T follicular helper cell (primary cell): ENCODE measurements at places on chromosomes 2 and 18.

DNA sequence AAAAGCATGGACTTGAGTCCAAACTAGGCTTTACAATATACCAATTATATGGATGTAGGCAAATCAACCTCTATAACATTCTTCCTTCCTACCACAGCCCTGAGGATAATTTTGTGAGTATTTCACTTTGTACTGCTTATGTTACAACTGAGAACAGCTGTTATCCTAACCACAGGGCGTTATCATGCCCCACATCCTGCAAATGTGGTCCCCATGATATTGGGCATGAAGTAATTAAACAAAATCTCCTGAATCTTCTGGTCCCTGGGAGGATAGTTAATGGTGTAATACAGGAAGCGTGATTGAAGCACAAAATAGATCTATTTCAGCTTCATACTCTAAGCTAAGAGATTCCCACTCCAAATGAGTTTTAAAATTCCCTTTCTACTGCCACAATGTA is 223.6 kb downstream of the CDH20 start:
- no peak for DNase-seq

DNA sequence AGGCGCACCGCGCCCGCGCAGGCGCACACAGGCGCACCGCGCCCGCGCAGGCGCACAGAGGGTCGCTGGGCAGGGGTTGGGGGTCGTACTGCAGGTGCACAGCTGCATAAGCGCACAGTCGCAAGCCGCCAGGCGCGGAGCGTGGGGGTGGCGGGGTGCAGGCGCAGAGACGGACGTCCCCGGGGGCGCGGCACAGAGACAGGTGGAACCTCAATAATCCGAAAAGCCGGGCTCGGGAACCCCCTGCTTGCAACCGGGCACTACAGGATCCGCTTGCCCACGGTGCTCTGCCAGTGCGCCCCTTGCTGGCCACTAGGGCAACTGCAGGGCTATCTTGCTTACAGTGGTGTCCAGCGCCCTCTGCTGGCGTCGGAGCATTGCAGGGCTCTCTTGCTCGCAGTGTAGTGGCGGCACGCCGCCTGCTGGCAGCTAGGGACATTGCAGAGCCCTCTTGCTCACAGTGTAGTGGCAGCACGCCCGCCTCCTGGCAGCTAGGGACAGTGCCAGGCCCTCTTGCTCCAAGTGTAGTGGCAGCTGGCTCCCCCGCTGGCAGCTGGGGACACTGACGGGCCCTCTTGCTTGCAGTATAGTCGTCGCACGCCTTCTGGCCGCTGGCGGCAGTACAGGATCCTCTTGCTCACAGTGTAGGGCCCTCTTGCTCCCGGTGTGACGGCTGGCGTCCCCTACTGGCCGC is 34.9 kb downstream of the FAM110C start:
- peak; percentile 51 for DNase-seq

DNA sequence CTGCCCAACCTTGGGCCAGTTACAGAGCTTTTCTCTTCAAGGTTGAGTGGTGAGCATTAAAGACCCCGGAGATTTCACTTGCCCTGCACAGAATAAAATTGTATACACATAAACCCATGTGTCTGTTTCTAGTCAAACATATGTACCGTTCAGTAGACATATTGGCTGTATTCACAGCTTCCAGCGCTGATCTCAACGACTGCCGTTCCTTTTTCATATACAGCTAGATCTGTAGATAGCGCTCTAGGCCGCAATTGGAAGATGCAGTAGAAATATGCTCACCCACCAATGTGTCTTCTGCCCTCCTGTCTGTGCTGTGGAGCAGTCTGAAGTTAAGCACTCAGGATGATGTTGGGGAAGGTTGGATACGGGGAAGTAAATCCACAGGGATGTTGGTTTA is 317.7 kb downstream of the SETBP1 start:
- no peak for DNase-seq

GRCh38 chr2:131093696-131094462 is 619 bp upstream of the FAM168B start:
- no peak for DNase-seq

DNA sequence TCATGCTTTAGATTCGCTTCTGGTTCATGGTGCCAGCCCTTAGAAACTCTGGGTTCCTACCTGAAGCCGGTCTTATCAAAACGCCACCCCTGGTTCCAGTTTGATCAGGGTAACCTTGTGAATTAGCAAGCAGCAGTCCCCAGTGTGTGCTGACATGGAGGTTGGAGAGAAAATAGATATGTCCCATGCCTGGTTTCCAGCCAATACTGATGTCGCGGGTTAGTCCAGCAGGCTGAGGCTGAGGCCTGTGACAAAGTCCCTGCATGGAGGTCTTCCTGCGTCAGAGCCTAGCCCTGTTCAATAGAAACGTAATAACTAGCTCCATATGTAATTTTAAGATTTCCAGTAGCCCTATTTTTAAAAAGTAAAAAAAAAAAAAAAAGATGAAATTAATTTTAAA is 28.2 kb downstream of the LPIN1 start:
- DNase-seq, result no peak

DNA sequence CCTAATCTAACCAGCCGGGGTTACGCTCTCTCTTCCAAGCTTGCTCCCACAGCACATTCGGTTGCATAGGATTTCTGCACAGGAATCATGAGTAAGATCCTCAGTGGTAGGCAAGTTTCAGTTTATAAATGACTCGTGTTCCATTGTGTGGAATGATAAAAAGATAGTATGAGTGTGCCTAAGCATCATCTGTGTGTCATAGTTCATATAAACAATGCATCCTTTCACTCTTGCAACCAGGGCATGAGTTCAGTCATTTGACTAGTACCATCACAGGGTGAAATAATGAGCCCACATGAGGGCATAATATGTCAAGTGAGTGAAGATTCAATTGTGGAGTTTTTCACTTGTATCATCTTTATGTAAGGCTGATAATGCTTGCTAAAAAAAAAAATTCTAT is 417.1 kb upstream of the CDH2 start:
- no peak for DNase-seq

DNA sequence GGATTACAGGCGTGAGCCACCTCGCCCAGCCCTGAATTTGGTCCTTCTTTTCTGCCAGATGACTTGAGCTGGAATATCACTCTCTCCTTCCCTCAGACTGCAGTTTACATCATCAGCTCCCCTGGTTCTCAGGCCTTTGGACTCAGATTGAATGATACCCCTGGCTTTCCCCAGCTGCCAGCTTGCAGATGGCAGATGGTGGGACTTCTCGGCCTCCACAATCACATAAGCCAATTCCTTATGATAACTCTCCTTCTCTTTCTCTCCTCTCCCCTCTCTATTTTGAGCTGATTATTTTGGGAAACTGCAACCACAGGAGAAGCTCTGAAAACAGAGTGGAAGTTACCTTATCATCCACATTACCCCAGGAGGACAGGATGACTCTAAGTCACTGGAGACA is 33.4 kb upstream of the ATP8B1 start:
- no peak for DNase-seq

- DNase-seq, result no peak
These were observed 48.5 kb upstream of the MCFD2 start for GRCh38 chr2:46963941-46964673.

DNA sequence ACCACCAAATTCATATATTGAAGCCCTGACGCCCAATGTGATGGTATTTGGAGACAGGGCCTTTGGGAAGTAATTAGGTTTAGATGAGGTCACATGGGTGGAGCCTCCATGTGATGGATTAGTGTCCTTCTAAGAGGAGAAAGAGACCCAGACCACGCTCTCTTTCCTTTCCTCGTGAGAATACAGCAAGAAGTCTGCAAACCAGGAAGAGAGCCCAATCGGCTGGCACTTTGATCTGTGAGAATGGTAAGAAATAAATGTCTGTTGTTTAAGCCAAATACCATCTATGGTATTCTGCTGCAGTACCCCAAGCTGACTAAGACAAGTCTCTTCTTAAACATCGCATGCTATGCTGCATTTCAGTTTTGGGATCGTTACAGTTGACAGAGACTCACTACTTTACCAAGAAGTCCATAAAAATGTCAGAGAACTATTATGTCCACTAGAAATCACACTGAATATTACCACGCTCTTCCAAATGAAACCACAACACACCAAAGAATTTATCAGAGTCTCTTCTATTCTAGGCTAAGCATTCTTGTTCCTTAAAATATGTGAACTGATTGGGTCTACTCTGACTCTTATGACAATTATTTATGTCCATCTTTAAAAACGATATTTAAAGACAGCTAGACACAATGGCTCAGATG is 48.5 kb downstream of the LPIN2 start:
- no peak for DNase-seq

DNA sequence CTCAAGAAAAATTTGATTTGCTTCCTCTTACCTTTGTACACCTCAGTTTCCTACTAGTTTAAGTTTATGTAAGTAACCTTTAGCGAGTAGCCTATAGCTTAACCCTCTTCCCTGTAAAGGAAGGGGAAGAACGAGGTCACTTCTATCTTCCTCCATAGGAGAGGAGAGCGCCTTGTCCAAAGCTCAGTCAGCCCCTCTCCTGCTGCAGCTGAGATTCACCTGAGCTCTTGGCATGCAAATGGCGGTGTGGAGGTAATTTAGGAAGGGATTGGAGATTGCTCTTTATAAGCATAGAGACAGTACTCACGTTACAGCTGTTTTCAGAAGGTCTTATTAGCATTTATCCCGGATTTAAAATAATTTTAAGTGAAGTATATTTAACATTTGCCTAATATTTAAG is 27.8 kb upstream of the SERPINB12 start:
- DNase-seq, result no peak

- no peak for DNase-seq
These were observed 32.6 kb downstream of the CNGA3 start for GRCh38 chr2:98378901-98379300.

- DNase-seq, result no peak
These were observed 9.5 kb upstream of the IL1B start for GRCh38 chr2:112846031-112846430.
